ENCODE measurements at places on chromosomes 5 and 9. TPM values are rescaled to one million over a fixed set of nuclear protein-coding genes. Genes with fewer than 3 reads are reported as not detected.

EDIL3 gene
- polyA plus RNA-seq = 149 TPM

FAM240B gene
- polyA plus RNA-seq = not detected

FNBP1 gene
- polyA plus RNA-seq = 20.8 TPM

SLC2A6 gene
- polyA plus RNA-seq = 6.7 TPM

LCN15 gene
- not detected for polyA plus RNA-seq
